ENCODE measurements at places on chromosomes 5 and 9.

- no peak for DNase-seq
Measured at GRCh38 chr5:20654033-20654432, 666.0 kb upstream of the CDH18 start.

GRCh38 chr9:83930881-83931280 is 9.6 kb upstream of the KIF27 start:
- DNase-seq, result no peak

GRCh38 chr9:129483415-129484351 is 137.2 kb downstream of the C9orf50 start:
- DNase-seq, result peak; percentile 80

DNA sequence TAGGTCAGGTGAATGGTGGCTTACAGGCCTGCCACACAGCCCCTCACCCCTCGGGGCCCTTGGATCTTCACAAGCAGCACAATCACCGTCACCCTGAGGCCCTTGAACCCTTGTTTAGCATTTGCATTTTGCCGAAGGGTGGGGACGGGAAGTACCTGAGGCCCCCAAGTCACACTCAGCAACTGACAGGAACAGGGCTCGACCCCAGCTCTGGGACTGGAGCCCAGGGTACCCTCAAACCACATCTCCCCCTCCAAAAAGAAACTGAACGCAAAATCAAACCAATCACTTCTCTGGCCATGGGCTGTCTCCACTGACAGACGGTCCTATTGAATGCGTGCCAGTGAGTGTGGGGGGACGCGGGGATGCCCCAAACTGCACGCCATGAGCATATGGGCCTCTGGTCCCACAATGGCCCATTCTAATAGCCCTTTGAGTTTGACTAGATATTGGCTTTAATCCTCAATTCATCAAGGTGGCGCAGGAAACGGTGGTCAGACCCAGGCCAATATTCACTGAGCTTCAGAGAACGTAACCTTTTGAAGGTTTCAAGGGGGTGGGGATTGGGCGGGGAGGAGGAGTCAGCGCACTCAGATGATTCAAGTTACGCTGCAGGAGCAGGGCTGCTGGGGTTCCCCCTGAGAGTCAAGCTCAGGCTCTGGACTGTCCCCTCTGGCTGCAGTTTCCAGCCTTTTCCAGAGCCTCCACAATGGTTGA is 176.0 kb downstream of the DAB2IP start:
- DNase-seq, result no peak

DNA sequence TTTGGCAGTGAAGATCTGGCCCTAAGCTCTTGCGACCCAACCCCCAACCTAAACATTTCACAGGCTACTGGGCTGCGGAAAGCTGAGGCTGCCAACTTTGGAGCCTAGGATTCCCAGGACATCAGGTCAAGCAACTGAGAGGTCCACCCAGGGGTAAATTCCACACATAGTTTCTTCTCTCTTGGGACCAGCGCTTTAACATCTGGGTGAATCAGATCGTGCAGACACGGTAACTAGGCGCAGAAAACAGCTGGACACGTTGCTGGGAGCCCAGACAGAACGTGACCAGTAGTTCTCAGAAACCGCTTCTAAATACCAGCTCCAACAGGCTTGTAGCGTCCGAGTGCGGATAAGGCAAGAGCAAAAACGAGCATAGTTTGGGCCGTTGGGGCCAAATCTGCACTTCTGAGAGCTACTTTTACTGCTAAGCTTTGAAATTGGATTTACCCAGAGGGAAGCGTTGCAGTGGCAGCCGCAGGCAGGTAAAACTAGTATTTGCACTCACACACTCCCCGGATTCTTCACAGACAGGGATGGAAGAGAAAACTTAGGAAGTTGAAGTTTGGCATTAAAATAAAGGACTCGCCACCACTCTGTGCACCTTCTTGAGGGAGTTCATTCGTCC is 11.8 kb downstream of the ITGA1 start:
- no peak for DNase-seq

DNA sequence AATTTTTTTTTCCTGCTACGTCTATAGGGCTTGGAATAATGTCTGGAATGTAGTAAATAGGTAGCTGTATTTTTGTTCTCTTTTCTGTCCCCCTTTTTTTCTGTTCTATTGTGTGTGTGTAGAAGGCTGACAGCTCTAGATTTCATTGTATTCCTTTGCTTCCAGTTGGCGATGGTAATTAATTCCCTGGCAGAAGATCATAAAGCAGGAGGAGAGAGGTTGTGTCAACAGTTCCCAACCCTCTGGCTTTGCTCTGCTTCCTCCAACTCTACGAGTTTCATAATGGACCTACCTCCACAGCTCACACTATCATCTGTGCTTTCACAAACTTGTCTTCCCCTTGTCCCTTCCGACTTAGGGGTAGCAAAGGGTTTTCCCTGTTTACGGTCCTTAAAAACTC is 117.9 kb upstream of the CDH18 start:
- no peak for DNase-seq

DNA sequence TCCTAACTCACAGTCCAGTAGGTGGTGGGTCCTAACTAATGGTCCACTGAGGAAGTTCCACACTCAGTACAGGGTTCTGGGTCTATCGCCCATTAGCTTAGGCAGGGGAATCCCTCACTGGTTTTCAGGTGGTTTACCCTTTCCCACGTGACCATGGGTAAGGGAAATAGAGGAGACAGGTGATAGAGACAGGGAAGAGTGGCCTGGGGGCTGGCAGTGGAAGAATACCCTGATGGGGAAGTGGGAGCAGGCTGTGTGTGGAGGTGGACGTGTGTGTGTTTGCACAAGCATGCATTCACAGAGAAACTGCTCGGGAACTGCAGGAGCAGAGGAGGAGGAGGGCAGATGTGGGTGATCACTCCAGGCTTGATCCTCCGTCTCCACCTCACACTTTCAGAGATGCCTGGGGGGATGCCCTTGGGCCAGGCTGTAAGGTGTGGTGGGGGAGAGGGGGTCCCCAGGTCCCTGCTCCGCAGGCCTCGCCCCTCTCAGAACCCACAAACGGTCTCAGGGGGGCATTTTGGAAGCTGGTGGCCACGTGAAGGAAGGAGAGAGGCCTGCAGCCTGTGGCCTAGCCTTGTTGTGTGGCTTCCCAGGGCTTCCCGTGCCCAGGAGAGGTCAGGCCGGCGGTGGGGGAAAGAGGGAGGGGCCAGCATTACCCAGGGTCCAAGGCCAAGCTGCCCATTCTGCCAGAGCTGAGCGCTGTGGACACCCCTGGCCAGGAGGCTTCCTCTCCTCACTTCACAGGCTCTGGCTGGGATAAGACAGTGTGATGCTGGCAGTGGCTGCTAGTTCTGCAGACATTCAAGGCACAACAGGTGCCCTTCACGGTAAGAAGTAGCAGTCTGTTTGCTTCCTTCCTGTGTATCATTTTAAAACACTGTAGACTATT is 80.0 kb downstream of the OTULIN start:
- DNase-seq, result no peak

- no peak for DNase-seq
Measured at GRCh38 chr5:135954899-135955298, at the start of gene LECT2. TSS of gene LECT2 (minus strand) at chr5:135954983. CDS start at chr5:135954833, 150 bp downstream.

Data from substantia nigra (tissue), 51 donors.